Urinary bladder (tissue), 4 donors: ENCODE measurements at places on chromosomes 12 and 14.

- no peak for DNase-seq
Measured at GRCh38 chr12:47721431-47721973, 3.8 kb downstream of the ENDOU start.

DNA sequence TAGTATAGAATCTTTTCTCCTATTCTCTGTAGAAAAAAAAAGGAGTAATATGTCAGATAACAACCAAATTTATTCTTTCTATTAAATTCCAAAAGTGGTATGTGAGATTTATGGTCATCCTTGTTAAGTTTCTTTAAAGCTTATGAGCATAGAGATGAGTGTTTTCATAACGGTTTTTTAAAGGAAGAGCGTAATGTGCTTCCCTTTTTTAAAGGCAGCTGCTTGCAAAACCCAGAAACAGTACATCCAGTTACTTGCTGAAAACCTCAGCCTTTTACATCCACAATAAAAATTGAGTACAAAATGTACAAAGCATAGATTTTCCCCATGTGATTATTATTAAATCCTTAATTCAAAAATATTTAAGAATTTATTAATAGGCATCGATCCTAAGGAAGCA, 53.6 kb upstream of the CD163 start:
- DNase-seq, result no peak

GRCh38 chr14:42428996-42429395, 822.3 kb downstream of the LRFN5 start:
- no peak for DNase-seq

DNA sequence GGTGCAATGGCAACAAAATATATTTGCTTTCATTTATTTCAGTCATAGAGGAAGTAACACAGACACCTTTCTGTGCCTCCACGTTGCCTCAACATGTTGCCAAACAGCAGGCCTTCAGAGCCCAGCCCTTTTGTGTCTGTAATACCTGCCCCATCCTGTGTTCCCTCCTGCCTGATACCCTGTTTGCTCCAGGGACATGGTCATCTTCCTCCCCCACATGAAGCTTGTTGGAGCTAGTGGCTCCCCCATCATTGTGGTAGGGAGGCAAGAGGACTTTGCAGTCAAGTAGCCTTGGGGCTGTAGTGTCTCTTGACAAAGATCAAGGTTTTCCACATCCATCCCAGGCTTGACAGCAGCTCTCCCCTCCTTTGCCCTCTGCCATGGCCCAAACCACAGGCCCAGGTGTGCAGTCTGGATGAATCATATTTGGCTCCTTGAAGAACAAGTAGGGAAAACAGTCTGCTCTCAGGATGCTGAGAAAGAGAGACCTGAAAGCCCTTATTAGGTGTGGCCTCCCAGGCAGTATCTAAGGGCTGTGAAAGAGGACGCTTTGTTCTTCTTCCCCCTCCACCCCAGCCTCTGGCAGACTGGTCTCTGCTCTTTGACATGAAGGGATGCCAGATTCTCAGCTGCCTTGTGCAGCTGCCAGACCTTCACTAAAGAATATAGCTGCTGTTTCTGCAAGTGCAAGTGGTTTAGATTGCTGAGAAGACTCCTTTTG, 329.0 kb downstream of the C12orf75 start:
- DNase-seq, result no peak

DNA sequence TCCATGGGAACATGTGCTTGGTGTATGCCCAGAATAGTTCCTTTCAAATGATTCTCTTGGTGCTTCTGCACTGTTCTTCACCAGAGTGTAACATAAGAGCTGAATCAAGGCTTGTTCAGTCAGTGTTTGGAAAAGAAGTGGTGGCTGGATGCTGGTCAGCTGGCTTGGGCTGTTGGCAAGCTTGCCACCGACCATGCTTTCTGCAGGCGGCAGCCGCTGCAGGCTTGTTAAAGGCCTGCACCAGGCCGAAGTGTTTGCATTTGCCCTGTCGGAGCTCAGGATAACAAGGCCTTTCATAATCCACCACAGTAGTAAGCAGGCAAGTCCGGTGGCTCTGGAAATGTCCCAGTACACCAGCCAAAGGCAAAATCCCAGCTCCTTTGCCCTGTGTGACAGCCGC, 26.9 kb downstream of the DAAM1 start:
- no peak for DNase-seq

DNA sequence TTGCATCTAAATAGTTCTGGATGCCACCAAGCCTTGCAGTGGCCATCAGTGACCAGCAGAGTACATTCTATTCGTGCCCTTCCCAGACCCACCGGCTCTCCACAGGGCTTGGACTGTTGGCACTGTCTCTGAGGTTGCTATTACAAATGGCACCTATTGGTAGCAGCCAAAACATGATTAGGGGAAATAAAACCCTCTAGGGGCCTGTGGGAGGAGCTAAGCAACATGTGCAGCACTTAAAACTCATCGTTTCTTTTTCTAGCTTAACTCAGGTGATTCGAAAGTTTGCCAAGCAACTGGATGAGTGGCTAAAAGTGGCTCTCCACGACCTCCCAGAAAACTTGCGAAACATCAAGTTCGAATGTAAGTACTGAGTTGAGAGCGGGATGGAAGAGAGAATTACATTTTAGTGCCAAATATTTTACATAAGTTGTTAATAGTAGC, 65.4 kb upstream of the RIC8B start:
- no peak for DNase-seq

DNA sequence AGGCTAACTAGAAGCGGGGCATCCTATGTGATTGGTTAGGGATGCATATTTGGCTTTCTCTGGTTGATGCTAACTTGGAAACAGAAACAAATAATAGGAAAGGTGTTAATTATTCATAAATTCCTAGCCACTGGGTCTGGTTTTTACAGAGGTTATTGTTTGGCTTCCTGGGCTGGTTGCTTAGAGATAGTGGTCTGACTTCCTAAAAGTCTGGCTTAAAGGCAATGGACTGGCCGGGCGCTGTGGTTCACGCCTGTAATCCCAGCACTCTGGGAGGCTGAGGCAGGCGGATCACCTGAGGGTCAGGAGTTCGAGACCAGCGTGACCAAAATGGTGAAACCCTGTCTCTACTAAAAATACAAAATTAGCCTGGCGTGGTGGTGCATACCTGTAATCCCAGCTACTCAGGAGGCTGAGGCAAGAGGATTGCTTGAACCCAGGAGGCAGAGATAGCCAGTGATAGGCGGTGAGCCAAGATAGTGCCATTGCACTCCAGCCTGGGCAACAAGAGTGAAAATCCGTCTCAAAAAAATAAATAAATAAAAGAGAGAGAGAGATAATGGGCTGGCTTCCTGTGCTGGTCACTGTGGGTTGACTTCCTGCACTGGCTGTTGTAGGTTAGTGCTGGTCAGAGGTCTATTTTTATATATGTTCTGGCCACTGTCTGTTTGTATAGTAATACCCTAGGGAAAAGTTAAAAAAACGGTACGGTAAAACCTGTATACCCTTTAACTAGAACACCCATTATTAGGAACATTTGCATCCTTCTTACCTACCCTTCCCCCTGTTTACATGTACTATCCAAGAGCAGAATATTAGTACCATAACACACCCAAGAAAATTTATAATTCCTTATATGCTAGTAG, 24.1 kb downstream of the OR6S1 start:
- DNase-seq, result no peak

DNA sequence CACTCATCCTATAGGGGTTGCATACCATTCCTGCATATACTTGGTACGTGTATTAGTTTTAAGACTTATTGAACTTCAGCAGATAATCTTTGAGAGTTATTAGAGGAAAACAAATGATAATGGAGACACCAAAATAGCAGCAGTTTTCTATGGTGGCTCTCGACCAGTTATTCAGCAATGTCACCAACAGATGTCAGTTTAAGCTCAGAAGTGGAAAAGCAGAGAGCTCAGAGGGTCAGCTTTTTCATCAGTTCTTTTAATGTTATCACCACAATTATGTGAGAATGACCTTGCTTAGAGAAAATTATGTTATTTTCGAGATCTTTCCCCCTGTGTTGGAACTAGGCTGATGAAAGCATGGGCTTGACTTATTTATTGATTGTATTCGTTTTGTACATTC, 32.0 kb downstream of the PTPN11 start:
- no peak for DNase-seq

- no peak for DNase-seq
Measured at GRCh38 chr14:95021588-95021987, 135.7 kb downstream of the DICER1 start.

DNA sequence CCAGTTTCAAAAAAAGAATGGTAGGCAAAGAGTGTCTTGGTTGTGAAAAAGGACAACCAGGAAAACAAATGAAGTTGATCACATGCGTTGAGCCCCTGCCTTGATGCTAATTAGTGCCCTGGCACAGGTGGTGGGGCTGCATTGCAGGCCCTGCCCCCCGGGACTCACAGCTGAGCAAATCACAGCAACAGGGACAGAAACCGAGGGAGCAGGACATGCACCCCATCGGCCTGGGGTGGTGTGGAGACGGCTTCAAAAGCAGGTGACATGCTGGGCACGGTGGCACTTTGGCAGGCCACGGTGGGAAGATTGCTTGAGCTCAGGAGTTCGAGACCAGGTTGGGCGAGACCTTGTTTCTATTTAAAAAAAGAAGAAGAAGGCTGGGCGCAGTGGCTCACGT, 1.1 kb upstream of the PAPLN start:
- DNase-seq, result no peak

- no peak for DNase-seq
Measured at GRCh38 chr12:89827592-89827991, 119.0 kb upstream of the ATP2B1 start.

DNA sequence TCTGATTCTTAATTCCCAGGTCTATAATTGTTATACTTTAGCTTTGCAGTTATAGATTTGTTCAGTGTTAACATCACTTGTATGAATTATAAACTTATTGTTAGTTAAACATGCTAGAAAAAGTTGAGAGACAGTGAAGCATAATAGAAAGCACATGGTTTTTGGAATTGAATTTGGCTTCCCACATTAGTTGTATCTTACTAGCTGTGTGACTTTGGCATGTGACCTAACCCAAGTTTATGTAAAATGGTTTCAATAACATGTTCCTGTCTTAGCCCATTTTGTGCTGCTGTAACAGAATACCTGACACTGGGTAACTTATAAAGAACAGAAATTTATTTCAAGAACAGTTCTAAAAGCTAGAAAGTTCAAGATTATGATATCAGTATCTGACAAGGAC, 146.3 kb downstream of the PDE3A start:
- DNase-seq, result no peak

DNA sequence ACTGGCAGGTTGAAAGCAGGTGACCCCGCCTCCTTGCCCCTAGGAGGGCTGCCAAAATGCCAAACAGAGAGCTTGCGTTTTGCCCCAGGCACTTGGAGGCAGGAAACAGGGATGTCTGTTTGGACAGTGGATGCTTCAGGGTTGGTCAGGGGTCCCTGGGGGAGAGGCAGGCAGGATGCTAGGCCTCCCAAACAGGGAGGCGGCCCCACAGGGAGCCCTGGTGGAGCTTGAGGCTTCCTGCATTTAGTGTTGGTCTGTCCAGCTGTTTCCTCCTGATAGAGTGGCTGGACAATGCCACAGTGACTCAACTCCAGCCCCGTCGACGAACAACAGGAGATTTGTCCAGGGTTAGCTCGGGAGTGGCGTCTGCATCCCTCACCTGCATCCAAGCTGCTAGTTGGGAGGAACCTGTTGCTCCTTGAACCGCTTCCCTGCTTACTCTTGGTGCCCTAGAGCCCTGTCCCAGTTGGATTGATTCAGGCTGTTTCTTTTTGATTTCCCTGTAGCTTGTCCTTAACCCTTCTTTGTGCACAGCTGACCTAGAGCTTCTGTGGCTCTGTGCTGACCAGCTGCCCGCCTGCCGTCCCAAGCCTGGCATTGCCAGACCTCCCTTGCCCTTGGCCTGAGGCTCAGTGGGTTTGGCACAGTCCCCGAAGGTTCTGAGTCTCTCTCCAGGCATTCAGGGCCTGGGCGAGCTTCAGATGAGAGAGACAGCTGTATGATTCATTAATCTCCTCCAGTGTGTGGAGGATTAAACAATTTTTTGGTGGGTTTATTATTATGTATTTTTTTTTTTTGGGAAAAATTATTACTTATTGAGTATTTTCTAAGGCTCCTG, 45.9 kb downstream of the TSPAN9 start:
- no peak for DNase-seq

DNA sequence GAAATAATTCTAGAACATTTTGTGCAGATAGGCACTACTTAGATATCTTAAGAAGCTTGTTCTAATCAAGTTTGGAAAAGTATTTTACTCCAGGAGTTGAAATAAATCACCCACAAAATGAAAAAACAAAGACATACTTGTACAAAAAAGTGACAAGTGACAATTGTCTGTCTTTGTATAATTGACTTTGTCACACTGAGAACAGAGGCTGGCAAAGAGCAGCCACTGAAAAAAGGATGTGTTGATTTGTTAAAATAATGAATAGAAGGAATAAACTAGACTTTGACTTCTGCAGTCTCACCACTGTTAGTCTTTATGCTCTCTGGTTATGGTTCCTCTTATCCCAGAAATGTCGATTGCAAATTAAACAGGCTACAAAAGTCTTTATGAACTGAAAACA, 77.6 kb downstream of the PTPRR start:
- DNase-seq, result no peak

- no peak for DNase-seq
Measured at GRCh38 chr14:23538050-23538718, 13.4 kb downstream of the ZFHX2 start.

DNA sequence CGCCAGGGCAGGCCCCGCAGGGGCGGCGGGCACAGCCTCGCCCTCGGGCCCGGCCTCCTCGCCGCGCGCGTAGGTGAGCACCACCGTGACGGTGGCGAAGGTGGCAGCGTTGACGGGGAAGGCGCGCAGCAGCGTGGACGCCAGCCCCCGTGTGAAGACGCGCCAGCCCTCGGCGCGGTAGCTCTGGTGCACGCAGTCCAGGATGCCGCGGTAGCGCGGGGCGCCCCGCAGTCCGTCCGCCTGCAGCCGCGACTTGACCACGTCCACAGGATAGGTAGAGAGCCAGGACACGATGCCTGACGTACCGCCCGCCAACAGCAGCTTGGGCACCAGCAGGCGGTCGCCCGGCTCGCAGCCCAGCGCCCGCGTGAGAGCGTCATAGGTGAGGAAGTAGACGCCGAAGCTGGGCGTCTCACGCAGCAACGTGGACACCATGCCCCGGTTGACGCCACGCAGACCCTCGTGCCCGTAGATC, 13.9 kb downstream of the SLC25A29 start:
- no peak for DNase-seq

GRCh38 chr14:85762526-85762925, 232.6 kb downstream of the FLRT2 start:
- DNase-seq, result no peak

- no peak for DNase-seq
Measured at GRCh38 chr12:5197656-5198055, 154.0 kb downstream of the KCNA5 start.

DNA sequence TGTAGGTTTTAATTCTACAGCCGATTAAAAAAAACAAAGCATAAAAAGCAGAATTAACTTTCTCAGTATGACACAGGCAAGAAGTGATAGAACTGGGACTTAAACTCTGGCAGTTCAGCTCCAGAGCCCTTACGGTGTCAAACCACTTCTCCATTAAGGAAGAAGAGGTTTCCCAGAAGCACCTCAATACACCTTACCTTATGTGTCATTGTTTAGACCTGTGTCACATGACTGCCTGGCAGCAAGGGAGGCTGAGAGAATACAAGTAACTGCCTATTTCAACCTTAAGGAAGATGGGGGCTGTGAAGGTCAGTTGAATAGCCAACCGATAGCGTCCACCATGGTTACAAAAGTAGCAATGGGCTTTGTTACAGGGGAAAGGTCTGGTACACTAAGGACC, 54.6 kb upstream of the ARHGAP5 start:
- DNase-seq, result no peak

- peak; percentile 15 for DNase-seq
Measured at GRCh38 chr12:108570743-108571608, 8.6 kb downstream of the ISCU start.
